Caki2 (cell line): ENCODE measurements at places on chromosomes 2 and 18. TPM values are rescaled to one million over a fixed set of nuclear protein-coding genes. Genes with fewer than 3 reads are reported as not detected.

SPEG gene
- 8.4 and 22.9 TPM in 2 replicates for total RNA-seq

SS18 gene
- total RNA-seq, result 39.4 and 49.7 TPM in 2 replicates

ZNF407 gene
- 1.0 and 1.3 TPM in 2 replicates for total RNA-seq

POTEJ gene
- total RNA-seq, result not detected in 2 replicates

FZD7 gene
- 83.2 and 92.1 TPM in 2 replicates for total RNA-seq

B4GALT6 gene
- 0.78 and 1.0 TPM in 2 replicates for total RNA-seq

FABP1 gene
- not detected in 2 replicates for total RNA-seq

IL1RL1 gene
- total RNA-seq, result not detected in 2 replicates

NAT8 gene
- total RNA-seq, result not detected in 2 replicates

FOXI3 gene
- total RNA-seq, result not detected in 2 replicates

KCNJ3 gene
- not detected in 2 replicates for total RNA-seq

PRSS56 gene
- total RNA-seq, result not detected in 2 replicates

FTCDNL1 gene
- total RNA-seq, result 13.7 and 26.6 TPM in 2 replicates

PKDCC gene
- 1.6 and 2.1 TPM in 2 replicates for total RNA-seq

CHN1 gene
- 8.8 and 52.7 TPM in 2 replicates for total RNA-seq

NABP1 gene
- 13.9 and 18.7 TPM in 2 replicates for total RNA-seq

FKBP7 gene
- 60.6 and 61.8 TPM in 2 replicates for total RNA-seq

SPATA3 gene
- not detected in 2 replicates for total RNA-seq

CRYGD gene
- not detected in 2 replicates for total RNA-seq

EVA1A gene
- total RNA-seq, result 281 and 383 TPM in 2 replicates

LOXHD1 gene
- total RNA-seq, result not detected in 2 replicates

PRKAG3 gene
- not detected in 2 replicates for total RNA-seq

SAG gene
- not detected in 2 replicates for total RNA-seq

ACKR3 gene
- total RNA-seq, result 24.1 and 27.2 TPM in 2 replicates

HOXD10 gene
- 4.3 and 8.8 TPM in 2 replicates for total RNA-seq

CXCR2 gene
- total RNA-seq, result not detected in 2 replicates

SYT4 gene
- not detected in 2 replicates for total RNA-seq

RABL2A gene
- total RNA-seq, result 5.5 and 19.3 TPM in 2 replicates

TDRD15 gene
- not detected in 2 replicates for total RNA-seq

ARHGEF4 gene
- total RNA-seq, result 5.9 and 7.8 TPM in 2 replicates

RFTN2 gene
- not detected in 2 replicates for total RNA-seq

CAVIN2 gene
- total RNA-seq, result 0.84 TPM in 1 of 2 replicates, not detected in the other

TTR gene
- total RNA-seq, result not detected in 2 replicates

MAPK4 gene
- not detected in 2 replicates for total RNA-seq

SLC9A2 gene
- 5.8 and 6.2 TPM in 2 replicates for total RNA-seq

OXER1 gene
- not detected in 2 replicates for total RNA-seq

CHRNG gene
- not detected in 2 replicates for total RNA-seq

ST6GAL2 gene
- total RNA-seq, result not detected in 2 replicates

IL1R2 gene
- 0.78 and 3.2 TPM in 2 replicates for total RNA-seq

SKOR2 gene
- not detected in 2 replicates for total RNA-seq

RAB31 gene
- 14.2 and 18.3 TPM in 2 replicates for total RNA-seq

SERPINB13 gene
- not detected in 2 replicates for total RNA-seq

METTL5 gene
- 68.4 and 101 TPM in 2 replicates for total RNA-seq

CDCA7 gene
- total RNA-seq, result 14.8 and 15.0 TPM in 2 replicates
